ENCODE measurements at places on chromosomes 7 and 10. TPM values are rescaled to one million over a fixed set of nuclear protein-coding genes. Genes with fewer than 3 reads are reported as not detected.
A peak's percentile ranks its signal among the peaks of the same experiment; 100 is the strongest.

FBXL13 gene
- total RNA-seq = 7.2 TPM

NPC1L1 gene
- 0.06 TPM for total RNA-seq

OR2A12 gene
- total RNA-seq = not detected

GLI3 gene
- total RNA-seq = 11.3 TPM

TRIM73 gene
- 3.2 TPM for total RNA-seq

TAS2R4 gene
- 3.4 TPM for total RNA-seq

SPOCK2 gene
- total RNA-seq = 79.7 TPM

DNA sequence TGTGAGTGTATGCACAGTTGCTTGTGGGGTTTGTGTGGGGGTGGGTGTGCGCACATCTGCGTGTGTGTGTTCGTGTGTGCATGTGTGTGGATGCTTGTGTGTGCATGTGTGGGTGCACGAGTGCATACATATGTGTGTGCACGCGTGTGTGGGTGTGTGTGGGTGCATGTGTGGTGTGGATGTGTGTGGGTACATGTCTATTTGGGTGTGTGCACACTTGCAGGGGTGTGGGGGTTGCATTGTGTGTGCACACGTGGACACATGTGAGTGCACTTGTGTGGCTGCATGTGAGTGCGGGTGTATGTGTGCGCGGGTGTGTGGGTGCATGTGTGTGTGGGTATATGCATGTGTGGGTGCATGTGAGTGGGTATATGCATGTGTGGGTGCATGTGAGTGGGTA lies 73.7 kb downstream of the NKX6-2 start:
- H3K4me1 ChIP-seq = peaks cover 47% of the 10 kb centered on the region

GRCh38 chr10:29702273-29703164 lies 67.7 kb upstream of the SVIL start:
- H3K4me3 ChIP-seq = no peak overlapping the region
- H3K27ac ChIP-seq = peak overlapping the region; percentile 0
- H3K36me3 ChIP-seq = no peaks in the 10 kb centered on the region
- H3K4me1 ChIP-seq = peaks cover 16% of the 10 kb centered on the region
- DNase-seq = no peak

- no peak for DNase-seq
- H3K4me1 ChIP-seq = no peaks in the 10 kb centered on the region
- H3K27ac ChIP-seq = no peak overlapping the region
Observed at GRCh38 chr7:78435355-78435754, 636.8 kb downstream of the PHTF2 start.

GRCh38 chr7:116148626-116149025 lies 61.7 kb upstream of the TES start:
- H3K36me3 ChIP-seq = no peaks in the 10 kb centered on the region
- no peak overlapping the region for H3K4me3 ChIP-seq
- H3K4me1 ChIP-seq = no peaks in the 10 kb centered on the region
- no peaks in the 10 kb centered on the region for H3K27me3 ChIP-seq

DNA sequence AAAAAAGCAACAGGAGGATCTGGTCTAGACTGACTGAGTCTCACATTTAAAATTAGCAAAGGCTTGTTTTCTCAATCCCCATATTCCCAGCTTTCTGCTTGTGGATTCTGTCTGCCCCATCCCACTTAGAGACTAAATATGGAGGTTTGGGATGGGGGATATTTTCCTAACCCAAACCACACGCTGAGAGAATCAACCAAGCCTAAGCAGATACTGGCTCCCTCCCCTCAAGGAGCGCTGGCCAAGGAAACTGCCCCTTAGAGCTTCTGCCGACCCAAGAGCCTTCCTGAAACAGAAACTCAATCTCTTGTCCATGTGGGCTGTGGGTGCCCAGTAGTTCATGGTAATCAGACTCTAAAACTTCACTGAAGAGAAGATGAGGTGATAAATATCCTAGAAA lies 3.9 kb downstream of the FFAR4 start:
- H3K4me3 ChIP-seq = no peak overlapping the region
- H3K27ac ChIP-seq = no peak overlapping the region
- no peaks in the 10 kb centered on the region for H3K36me3 ChIP-seq
- no peak for DNase-seq

GRCh38 chr10:1309617-1310270 lies 253.6 kb downstream of the WDR37 start:
- DNase-seq = no peak
- H3K4me3 ChIP-seq = no peak overlapping the region
- H3K27me3 ChIP-seq = no peaks in the 10 kb centered on the region
- no peak overlapping the region for H3K27ac ChIP-seq
- no peaks in the 10 kb centered on the region for H3K36me3 ChIP-seq
- peaks cover 2% of the 10 kb centered on the region for H3K4me1 ChIP-seq
